Stimulated activated CD4-positive, alpha-beta T cell treated with anti-CD3 and anti-CD28 coated beads, Interleukin-15, amount 100 ng/mL, for 48 hours (primary cell): ENCODE measurements at places on chromosomes 4 and X.

- no peak for DNase-seq
These were observed at the start of gene PROM1 for GRCh38 chr4:16083241-16084191. PROM1 (minus strand) TSS chr4:16084023; CDS start chr4:16075906, 8,117 bp downstream.

- no peak for DNase-seq
These were observed 411.4 kb downstream of the GPAT3 start for GRCh38 chr4:83947125-83947829.

- DNase-seq: no peak
These were observed 325.4 kb upstream of the GALNT7 start for GRCh38 chr4:172843192-172843591.

DNA sequence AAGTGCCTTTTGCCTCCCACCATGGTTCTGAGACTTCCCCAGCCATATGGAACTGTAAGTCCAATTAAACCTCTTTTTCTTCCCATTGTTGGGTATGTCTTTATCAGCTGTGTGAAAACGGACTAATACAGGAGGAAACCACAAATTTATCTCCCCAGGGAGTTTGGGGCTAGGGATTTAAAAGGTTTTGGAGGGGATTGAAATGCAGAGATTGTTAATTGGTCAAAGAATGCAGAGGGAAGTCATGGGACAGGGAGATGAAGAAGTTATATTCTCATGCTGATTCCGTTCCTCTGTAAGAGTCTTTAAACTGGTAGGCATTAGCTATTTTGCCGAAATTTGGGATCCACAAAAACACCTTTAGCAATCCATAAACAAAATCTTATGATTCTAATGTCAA, 57.9 kb downstream of the TKTL2 start:
- DNase-seq: no peak

DNA sequence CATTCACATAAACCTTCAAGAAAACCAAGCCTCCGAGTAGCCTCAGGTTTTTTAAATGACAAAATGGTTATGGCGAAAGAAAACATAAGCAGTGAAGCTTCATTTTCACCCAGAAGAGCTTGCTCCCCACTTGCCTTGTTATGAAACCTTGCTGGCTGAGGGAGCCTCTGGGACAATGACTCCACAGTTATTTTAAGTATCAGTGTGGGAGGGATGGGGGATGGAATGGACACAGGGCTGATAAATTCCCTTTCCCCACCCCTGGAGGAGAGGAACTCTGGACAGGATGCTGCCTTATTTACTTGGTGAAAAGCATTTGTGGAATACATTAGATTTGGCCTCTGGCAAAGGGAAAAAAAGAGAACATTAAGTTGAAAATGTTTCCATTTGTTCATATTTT, 220.7 kb upstream of the CNKSR2 start:
- DNase-seq: no peak

GRCh38 chrX:151725338-151725614, 9.3 kb upstream of the CNGA2 start:
- DNase-seq: no peak
